Lung (tissue), 17 donors: ENCODE measurements at places on chromosomes 12 and 14.

GRCh38 chr14:35336494-35337268 lies 44.5 kb downstream of the PSMA6 start:
- DNase-seq: peak; percentile 90

DNA sequence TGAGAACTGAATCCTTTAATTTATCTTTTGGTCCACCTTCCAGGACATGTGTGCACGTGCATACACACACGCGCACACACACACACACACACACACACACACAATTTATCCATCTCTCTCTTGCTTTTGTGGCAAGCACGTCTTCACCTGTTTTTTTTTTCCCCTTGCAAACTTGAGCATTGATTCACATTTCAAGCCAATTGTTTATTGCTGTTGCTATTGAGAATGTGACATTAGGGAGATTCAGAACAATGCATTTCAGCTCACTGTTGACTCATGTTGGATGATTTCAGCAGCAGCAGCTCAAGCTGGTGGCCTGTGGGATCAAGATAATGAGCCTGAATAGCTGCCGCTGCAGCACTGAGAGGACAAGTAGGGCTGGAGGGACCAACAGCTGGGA lies 128.9 kb downstream of the SNAPC1 start:
- DNase-seq: no peak

DNA sequence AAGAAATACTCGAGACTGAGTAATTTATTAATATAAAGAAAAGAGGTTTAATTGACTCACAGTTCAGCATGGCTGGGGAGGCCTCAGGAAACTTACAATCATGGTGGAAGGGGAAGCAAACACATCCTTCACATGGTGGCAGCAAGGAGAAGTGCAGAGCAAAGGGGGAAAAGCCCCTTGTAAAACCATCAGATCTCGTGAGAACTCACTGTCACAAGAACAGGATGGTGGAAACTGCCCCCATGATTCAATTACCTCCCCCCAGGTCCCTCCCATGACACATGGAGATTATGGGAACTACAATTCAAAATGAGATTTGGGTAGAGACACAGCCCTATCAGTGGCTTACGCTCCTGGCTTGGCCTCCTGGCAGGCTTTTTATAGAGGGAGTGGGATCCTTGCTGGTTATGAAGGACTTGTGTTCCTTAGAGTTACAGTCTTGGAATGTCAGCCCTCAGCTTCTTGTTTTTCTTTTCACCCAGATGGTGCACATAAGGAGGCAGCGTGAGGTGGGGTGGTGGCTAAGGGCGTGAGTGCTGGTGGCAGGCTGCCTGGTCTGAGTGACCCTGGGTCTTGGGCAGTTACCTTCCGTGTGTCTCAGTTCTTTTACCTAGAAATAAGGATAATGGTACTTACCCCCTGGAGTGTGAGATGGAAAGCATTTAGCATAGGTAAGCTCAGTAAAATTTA lies 25.7 kb downstream of the TRAF3 start:
- no peak for DNase-seq

DNA sequence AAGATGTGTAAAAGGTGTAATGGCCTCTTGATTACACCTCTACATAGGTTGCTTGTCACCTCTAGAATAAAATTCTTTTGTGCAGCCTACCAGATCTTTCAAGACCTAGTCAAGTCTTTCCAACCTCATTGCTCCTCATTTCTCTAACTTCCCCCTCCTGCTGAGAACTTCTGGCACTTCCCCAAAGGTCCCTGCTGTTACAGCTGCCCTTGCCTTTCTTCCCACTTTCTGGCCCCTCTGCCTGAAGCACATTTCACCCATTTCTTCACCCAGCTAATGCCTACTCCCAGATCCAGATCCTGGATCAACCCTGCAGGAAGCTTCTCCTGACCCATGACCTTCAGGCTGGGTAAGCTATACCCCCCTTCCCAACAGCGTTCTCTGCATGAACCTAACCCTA lies 1.5 kb downstream of the TSHR start:
- DNase-seq: no peak

- DNase-seq: no peak
Observed at GRCh38 chr12:53091756-53092155, 5.7 kb upstream of the IGFBP6 start.

DNA sequence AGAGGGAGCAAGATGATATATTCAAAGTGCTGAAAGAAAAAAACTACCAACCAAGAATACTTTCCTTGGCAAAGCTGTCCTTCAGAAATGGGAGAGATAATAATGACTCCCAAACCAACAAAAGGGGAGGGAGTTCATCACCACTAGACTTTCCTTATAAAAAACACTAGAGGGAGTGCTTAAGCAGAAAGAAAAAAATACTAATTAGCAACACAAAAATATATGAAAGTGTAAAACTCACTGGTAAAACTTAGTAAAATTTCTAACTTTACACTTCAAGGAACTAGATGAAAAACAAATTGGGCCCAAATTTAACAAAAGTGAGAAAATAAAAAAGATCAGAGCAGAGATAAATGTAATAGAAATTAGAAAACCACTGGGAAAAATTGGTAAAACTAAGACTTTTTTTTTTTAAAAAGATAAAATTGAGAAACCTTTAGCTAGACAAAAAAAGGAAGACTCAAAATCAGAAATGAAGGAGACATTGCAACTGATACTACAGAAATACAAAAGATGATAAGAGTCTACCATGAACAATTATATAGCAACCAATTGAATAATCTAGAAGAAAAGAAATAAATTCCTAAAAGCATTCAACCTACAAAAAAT lies 60.4 kb upstream of the FAR2 start:
- no peak for DNase-seq

DNA sequence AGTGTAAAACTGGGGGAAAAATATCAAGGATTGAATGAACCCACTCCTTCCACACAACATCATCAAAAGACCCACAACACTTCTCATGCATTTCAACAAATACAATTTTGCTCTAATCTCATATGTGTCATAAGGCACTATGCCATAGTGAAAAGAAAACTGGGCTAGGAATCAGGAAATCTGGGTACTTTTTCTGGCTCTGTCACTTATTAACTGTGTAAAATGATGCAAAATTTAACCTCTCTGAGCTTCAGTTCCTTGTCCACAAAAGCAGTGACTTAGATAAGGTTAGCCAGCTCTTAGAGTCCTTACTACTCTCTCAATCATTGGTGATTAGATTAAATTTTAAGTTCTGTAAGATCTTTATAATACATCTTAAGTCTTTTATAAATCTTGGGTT lies 250.5 kb upstream of the SOX5 start:
- DNase-seq: no peak

DNA sequence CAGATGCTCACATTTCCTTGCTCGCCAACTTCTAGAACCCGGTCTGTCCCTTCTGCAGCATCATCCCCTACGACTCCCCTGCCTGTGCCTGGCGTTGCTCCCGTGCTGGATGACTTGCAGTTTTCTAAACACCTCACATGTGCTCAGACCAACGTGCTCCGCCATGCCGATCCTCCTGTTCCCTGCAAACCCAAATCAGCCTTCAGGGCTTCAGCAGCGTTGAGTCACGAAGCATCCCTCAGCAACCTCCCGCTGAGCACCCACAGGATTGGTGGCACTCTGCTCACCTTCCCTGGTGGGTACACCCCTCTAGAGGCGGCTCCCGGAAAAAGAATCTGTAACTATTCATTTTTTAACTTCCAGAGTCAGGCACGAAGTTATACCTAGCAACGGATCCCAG lies 2.8 kb upstream of the PIWIL1 start:
- no peak for DNase-seq

DNA sequence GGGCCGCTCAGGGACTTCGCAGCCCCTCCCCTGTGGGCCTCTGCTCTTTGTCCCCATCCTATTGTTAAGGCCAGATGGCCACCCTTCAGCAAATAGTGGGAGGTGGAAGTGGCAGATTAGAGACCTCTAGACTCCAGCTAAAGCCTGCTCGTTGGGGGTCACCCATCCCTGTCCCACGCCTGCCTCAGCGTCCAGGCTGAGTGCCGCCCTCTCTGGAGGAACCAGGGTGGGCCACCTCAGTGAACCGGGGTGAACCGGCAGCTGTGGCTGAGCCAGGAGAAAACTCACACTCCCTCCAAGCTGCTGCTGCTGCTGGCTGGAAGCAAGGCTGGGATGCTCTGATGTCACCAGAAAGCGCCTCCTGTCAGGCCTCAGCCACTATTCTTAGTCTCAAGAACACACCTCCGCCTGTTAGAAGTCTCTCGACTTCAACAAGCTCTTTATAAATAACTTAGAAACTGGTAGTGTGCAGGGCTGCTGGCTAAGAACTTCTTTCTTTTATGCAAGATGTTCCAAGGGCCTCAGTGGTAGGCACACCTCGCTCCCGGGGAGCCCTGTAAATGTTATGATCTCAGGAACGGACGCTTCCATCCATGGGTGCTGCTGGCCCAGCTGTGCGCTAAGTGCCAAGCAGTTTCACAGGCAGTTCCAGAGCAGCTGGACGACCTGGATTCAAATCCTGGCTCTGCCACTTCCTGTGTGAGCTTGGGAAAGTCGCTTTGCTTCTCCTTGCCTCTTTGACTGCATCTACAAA lies 19.8 kb upstream of the TESC start:
- no peak for DNase-seq

- peak; percentile 89 for DNase-seq
Observed at GRCh38 chr14:59028476-59029202, 159.8 kb upstream of the DAAM1 start.

DNA sequence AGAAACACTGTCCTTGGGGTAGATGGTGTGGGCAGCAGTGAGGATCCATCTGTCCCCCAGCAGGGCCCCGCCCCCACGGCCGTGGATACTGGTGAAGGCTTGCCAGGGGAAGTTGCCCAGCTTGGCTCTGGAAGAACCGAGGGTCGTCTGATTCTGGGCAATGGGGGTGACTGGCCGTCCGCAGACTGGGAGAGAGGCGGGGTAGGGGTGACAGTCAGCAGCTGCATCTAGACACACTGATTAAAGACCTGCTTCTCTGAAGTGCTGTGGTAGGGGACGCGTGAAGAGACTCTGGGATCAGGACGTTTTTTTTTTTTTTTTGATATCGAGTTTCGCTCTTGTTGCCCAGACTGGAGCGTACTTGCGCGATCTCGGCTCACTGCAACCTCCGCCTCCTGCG lies 4.7 kb upstream of the C1R start:
- DNase-seq: no peak

DNA sequence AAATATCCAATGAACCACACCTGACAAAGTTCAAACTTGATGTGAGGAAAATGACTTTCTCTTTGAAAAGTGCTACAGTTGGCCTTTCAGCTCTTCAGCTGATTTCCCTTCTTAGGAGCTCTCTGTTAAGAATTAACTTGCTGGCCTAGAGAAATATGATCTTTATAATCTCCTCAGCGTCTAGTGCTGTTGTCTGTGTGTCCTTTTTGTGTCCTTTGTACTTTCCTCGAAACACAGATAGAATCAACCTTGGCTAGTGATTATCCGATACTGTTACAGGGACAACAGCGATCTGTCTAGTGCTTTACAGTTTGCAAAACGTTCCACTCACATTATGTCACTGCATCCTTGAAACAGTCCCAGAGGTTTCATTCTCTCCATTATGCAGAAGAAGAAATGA lies 162.8 kb upstream of the RMST start:
- DNase-seq: no peak

DNA sequence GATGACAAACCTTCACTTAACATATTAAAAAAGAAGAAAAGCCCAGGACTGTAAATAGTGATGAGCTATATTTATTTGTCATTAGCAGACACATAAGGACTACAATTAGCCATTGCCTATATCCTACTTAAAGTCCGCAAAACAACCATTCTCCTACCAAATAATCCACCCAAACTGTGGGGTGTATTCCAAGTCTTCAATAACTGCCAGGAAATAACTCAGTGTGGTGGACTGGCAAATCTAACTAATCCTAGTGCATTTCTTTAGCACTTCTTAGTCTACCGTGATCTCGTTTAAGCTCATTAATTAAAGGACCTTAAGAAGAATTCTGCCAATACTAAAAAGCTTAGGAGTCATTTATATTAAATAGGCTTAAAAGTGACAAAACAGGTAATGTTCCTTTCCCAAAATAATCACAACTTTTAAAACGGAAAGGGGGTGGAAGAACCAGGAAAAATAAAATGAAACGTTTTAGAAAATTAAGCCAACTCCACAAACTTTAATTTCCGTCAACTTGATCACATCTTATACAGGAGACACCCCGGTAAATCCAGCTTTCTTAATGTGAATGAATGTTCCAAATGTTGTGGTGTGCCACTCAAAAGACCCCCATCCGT lies 1.8 kb downstream of the NOVA1 start:
- DNase-seq: no peak

- DNase-seq: no peak
Observed at GRCh38 chr14:60964904-60965303, 16.0 kb downstream of the TRMT5 start.

DNA sequence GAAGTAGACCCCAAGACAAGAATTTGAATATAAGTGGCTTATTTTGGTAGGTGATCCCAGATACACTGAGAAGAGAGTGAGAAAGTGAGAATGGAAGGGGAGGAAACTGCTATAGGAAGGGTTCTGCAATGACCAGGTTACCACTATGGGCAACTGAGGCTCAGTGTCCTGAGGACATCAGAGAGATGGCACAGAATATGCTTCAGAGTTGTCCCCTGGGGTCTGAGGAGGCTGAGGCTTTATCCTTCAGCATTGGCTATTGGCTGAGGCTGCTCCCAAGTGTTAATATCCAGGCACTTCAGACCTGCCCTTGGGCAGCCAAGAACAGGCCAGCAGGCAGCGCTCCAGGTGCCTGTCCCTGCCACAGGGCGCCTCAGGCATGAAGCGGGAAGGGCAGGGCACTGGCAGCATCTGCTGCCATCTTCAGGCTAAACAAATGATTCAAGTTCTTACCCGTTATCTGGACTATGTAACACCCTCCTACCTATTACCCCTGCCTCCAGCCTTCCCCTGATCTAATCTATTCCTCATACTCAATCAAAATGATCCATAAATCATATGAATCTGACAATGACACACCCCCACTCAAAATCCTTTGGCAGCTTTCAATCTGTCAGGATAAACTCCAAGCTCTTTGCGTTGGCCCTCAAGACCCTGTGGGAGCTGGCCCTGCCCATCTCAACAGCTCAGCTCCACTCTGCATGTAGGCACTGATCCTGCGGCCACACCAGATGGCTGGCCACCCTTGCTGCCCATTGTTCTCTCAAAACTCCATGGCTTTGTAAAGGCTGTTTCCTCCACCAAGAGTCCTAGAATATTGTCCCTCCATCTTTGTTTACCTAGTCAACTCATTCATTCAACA lies 42.4 kb downstream of the CKAP4 start:
- no peak for DNase-seq

GRCh38 chr14:74080820-74081460 lies 3.3 kb downstream of the ALDH6A1 start:
- peak; percentile 6 for DNase-seq

GRCh38 chr12:8969861-8970411 lies 19.4 kb upstream of the KLRG1 start:
- DNase-seq: no peak

- peak; percentile 71 for DNase-seq
Observed at GRCh38 chr12:38904537-38905479, 583 bp downstream of the CPNE8 start.

DNA sequence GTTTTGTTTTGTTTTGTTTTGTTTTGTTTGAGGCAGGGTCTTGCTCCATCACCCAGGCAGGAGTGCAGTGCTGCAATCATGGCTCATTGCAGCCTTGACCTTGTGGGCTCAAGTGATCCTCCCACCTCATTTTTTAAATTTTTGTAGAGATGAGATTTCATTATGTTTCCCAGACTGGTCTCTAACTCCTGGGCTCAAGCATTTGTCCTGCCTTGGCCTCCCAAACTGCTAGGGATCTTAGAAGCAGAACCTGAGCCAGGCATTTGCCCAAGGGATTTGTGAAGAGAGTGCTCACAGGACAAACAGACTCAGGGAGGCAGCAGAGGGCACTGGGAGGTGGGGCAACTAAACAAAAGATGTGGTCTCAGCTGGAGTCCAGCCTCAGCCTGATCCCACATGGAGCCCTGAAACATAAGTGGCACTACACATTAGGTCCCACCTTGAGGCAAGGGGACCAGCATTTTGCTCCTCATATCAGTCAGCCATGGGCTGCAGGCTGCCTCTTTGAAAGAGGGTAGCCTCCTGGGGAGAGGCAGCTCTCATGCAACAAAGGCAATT lies 86.2 kb upstream of the CMKLR1 start:
- DNase-seq: no peak
